A673 (cell line): ENCODE measurements at places on chromosomes 16 and 17. TPM values are rescaled to one million over a fixed set of nuclear protein-coding genes. Genes with fewer than 3 reads are reported as not detected.

GRCh38 chr16:11307639-11308492 lies 26.7 kb upstream of the PRM1 start:
- no peak for DNase-seq

Gene TBC1D26
- total RNA-seq: 0.11 and 0.39 TPM in 2 replicates

Gene AMZ2
- total RNA-seq: 80.4 and 105 TPM in 2 replicates

GRCh38 chr16:74871608-74872007 lies 97.0 kb upstream of the FA2H start:
- no peak for DNase-seq
